Natural killer cell treated with Interleukin-12 subunit alpha and Interleukin-12 subunit beta and Interleukin-15 and Interleukin-18, amount 100 ng/mL, for 72 hours (primary cell): ENCODE measurements at places on chromosomes 2 and 18. TPM values are rescaled to one million over a fixed set of nuclear protein-coding genes. Genes with fewer than 3 reads are reported as not detected.

CABYR gene
- 2.3 TPM for total RNA-seq

DUSP19 gene
- total RNA-seq, result 1.5 TPM

SERPINB2 gene
- not detected for total RNA-seq

RTP5 gene
- total RNA-seq, result not detected

FOXI3 gene
- not detected for total RNA-seq

GREB1L gene
- total RNA-seq, result not detected

ZC3H8 gene
- total RNA-seq, result 14.1 TPM

TMEM37 gene
- total RNA-seq, result not detected

SMAD4 gene
- 67.3 TPM for total RNA-seq

ALK gene
- not detected for total RNA-seq

HAAO gene
- not detected for total RNA-seq

UGT1A4 gene
- total RNA-seq, result not detected

DNA sequence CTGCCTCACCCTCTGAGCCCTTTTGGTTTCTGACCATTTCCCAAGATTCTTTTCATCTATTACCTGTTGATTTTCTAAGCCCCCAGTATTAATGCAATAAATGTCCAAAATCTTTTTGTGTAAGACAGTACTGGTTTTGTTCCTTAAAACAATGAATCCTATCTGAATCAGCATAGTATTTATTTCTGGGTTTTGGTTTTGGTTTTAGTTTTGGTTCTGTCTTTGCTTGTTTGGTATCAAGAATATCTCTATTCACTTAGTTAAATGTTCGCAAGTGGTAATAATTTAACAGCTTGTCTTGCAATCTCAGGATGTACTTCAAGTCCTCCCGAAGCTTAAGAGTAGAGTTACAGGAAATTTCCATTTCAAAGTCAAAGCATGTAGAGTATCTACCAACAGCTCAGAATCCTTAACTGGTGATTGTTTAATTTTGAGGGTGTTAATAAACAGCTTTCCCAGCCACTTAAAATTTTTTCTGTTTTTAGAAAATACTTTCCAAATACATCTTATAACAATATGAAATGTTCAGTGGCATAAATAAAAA, 67.7 kb upstream of the NEDD4L start:
- no peak for DNase-seq

- no peak for DNase-seq
These were observed 86.5 kb downstream of the CDCA7 start for GRCh38 chr2:173441222-173441621.

GRCh38 chr2:239327536-239328350, 73.1 kb downstream of the HDAC4 start:
- no peak for DNase-seq

GRCh38 chr2:177289824-177290628, 25.5 kb upstream of the NFE2L2 start:
- no peak for DNase-seq

- no peak for DNase-seq
These were observed 110.3 kb downstream of the SP3 start for GRCh38 chr2:173854840-173855239.

GRCh38 chr2:111671426-111672150, 212.4 kb downstream of the ANAPC1 start:
- no peak for DNase-seq

GRCh38 chr2:53403792-53404413, 363.7 kb upstream of the CHAC2 start:
- no peak for DNase-seq

DNA sequence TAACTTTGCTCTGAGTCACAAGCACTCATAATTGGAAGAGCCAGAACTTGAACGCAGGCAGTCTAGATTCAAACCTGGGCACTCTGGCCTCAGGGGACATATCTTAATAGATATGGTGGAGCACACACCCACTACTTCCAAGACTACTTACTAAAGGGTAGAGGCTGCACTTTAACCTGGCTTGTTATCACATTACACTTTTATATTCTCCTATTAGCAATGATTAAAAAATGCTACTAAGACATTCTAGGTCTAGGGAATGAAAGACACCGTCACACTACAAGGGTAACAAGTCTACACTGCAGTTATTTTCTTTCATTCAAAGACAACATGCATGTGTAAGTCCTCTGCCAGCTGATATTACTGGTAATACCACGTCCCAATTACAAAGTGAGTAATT, 258.8 kb downstream of the ZNF521 start:
- no peak for DNase-seq

- no peak for DNase-seq
These were observed 730 bp downstream of the ODC1 start for GRCh38 chr2:10447300-10447894.

- no peak for DNase-seq
These were observed 64.7 kb upstream of the HNRNPA3 start for GRCh38 chr2:177147834-177148445.

- no peak for DNase-seq
These were observed 181.5 kb downstream of the SLC8A1 start for GRCh38 chr2:40270372-40270771.

GRCh38 chr2:235850771-235851551, 317.2 kb downstream of the GBX2 start:
- DNase-seq, result no peak

DNA sequence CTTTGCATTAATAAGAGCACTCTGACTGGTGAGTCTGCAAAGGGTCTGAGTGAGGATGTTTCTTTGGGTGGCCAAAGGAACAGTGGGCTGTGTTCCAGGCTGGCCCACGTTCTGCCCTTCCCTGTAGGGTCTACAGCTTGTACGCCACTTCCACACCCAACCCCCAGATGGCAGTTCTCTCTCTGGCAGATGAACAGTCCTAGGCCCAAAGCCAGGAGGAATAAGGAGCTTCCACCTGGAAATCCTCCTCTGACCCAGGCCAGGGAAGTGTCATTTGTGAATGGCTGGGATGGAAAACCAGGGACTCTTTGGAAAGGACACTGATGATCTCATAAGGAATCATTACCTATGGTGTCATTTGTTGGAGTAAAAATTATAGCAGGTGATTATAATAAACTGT, 6.6 kb downstream of the OTOF start:
- DNase-seq, result no peak

GRCh38 chr2:66101206-66101605, 333.7 kb upstream of the MEIS1 start:
- no peak for DNase-seq

DNA sequence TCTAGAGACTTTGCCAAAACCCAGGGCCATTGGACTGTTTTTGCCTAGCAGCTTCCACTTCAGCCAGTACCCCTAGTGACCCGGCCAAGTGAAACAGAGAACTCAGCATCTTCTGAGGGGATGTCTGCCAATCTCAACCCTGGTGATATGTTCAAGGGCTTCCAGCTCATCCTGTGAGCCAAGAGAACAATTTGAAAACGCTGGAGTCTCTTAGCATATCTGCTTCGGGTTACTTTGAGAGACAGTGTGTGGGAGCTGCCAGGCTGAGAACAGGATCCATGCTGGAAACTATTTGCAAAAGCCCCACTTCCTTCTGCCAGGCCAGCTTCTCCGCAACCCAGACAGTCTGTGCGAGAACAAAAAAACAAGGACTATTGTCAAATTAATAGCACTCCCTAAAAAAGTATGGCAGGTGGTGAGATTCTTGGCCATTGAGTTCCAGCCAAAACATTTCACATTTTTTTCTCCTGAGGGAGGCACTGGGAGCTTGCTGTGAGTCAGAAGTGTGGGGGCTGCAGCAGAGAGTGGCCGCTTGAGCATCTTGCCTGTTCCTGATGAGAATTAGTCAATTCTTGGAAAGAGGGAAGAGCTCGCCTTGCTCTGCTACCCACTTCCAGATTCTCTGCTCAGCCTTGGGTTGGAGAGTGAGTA, 395.6 kb upstream of the TRIB2 start:
- no peak for DNase-seq

- no peak for DNase-seq
These were observed 15.7 kb downstream of the ZFP36L2 start for GRCh38 chr2:43210467-43211303.

DNA sequence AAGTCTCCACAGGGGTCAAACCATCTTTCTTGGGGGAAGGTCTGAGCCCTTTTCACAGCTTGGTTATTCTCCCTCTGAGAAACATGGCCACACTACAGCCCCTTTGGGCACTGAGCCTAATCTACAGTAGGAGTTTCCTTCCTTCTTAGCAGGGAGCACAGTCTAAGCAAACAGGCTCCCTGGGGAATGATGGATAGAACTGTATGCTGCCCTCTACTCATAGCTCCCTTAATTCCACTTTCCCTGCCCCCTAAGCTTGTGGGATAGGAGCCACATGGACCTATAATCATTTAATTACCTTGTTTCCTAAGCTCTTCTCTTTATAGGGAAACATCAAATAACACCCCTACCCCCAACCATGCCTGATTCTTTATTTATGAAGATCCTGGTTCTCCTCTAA, 442.1 kb upstream of the MEX3C start:
- no peak for DNase-seq

DNA sequence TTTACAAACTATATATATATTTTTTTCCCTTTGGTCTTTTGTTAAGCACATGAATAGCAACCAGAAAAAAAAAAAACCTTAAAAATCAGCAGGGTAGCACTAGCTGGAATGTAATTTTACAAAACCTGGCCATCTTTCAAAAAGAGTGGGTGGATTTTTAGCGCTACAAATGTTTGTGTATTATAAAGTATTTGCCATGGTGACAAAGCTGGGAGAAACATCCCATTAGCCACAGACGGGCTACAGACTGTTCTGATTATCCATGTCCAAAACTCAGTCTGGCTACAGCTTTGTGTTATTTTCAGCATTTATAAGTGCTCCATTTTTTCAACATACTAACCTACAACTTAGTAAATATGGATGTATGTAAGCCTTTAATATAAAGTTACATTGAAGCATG, 249.5 kb upstream of the TANK start:
- DNase-seq, result no peak

- DNase-seq, result no peak
These were observed 463 bp upstream of the CABYR start for GRCh38 chr18:24138409-24138788.

DNA sequence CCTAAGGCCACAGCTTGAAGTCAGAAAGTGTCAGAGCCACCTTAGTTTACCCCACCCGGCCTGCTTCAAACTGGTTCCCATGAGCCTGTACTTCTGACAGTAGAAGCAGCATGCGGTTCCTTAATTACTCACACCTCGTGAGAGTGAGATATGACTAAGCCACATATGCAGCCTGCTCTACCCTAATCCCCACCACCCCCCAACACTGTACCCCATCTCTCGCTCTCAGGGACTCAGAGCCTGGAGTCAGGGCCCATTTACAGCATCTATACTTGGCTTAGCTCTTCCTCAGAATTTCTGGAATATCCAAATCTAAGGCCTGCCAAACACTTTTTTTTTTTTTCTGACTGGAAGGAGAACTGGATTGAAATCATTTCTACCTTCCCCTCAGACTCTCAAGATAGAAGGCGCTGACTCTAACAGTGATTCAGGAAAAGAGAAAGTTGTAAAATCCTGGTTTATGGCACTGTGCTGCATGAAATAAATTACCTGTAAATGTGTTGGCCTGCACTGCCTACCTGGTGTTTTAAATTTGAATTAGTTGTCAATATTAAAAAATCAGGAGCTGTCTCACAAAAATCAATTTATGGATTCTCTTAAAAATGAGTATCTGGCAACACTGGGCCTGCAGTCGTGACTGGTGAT, 360.0 kb downstream of the RND3 start:
- DNase-seq, result no peak

- DNase-seq, result no peak
These were observed 91.5 kb upstream of the CCBE1 start for GRCh38 chr18:59788791-59789106.

- no peak for DNase-seq
These were observed 82.3 kb upstream of the ASAP2 start for GRCh38 chr2:9124231-9124741.

DNA sequence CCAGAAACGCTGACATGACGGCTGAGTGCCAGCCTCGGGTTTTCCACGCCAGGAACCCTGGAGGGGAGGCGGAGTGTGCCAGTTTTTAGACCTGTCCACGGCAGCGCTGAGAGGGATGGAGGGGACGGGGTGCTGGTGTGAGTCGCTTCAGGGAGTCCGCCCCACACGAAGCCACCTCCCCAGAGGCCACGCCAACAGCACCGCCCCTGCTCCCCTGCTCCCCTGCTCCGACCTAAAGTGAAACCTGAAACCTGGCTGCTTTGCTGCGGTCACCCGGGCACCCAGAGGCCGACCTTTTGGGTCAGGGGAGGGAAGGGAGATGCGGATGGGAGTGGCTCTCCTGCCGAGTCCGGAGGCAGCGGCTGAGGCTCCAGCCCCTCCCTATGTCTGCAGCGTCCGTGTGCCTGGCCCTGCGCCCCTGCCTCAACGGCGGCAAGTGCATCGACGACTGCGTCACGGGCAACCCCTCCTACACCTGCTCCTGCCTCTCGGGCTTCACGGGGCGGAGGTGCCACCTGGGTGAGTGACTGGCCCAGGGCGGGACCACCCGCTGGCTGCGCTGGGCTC, 38.1 kb downstream of the SNED1 start:
- DNase-seq, result no peak

DNA sequence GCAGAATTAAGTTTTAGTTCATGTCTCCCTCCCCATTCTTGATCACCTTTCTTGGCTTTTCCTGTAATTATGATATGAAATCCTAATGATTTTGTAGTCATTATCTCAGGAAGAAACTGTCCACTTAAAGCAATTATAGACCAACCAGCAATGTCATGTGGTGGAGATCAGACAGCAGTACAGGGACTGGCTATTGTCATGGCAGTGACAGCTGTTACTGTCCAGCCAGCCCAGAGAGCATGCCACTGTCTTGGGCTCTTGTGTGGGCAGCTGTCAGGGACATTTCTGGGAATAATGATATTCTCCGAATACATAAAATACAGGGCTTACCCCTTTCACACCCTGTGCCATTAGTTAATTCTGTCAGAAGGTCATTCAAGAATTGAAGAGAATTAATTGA, 355.3 kb upstream of the RAB12 start:
- DNase-seq, result no peak

DNA sequence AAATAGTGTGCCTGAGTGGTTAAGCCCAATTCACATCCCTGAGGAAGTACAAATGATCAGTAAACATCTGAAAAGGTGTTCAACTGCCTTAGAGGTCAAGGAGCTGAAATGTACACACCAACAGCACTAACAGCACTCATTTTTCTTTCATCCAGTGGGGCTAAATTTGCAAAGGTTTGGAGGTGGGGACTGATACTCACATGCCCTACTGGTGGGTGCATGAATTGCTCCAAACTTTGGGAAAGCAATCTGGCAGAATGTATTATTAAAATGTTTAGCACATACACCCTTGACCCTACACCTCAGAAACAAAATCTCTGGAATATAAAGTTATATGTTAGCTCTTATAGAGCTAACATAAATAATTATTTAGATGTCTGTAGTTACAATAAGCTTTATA, 19.0 kb upstream of the FAM178B start:
- no peak for DNase-seq
